Ovary (tissue), 10 donors: ENCODE measurements at places on chromosomes 4 and X. TPM values are rescaled to one million over a fixed set of nuclear protein-coding genes. Genes with fewer than 3 reads are reported as not detected.

The NOX1 gene
- not detected for total RNA-seq

The NIPAL1 gene
- total RNA-seq, result not detected

DNA sequence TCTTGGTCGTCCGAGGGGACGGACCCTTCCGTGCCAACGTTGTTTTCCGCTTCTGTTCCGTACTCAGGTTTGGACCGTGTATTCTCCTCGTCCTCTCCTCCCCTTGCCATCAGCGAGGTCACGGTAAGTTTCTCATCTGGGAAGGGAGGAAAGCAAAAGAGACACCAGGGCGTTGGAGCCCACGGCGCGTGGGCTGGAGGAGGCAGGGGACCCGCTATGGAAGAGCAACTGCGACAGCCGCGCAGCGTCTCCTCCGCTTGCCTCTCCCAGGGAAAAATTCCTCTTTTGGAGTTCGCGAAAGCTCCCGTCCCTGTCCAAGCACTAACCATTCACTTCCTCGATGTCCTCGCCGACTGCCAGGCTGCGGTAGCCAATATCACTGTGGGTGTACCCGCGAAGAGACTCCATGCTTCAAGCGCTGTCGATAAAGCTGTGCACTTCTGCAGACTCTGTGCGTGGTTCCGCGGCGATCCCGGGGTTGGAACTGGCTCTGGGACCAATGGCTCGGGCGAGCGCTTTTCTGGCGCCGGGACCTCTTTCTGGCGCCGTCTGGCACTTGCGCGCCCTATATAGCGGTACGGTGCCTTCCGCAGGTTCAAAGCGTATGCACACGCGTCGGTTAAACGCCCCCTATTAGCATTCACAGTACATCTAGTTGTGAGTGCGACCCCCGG lies at the start of gene ESX1:
Gene ESX1 (minus strand): TSS at position 492 of the 674 bp plus-strand sequence. CDS start 84 bp downstream, at position 408.
- DNase-seq, result no peak

DNA sequence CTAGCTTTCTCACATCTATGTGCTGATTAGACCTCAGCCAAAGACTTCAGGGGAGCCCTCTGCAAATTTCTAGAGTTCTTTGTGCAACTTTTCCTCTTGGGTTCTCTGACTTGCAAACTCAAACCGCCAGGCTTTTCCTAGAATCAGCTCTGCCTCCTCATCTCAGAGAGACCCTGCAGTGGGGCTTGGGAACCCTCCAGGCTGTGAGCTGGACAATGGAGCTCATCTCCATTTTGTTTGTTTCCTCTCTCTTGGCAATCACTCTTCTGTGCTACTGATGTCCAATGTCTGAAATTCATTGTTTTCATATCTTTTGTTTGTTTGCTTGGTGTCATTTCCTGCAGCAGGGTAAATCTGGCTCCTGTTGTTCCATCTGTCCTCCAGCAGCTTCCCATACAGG lies 33.0 kb downstream of the GYPB start:
- DNase-seq, result no peak

The HELT gene
- not detected for total RNA-seq

- DNase-seq, result no peak
These were observed 1250.4 kb downstream of the PCDH18 start for GRCh38 chr4:136281889-136282288.

GRCh38 chr4:173325007-173325736 lies 9.0 kb downstream of the HMGB2 start:
- no peak for DNase-seq

The MID1 gene
- 20.9 TPM for total RNA-seq

GRCh38 chrX:14243823-14244222 lies 214.1 kb upstream of the GEMIN8 start:
- no peak for DNase-seq

The PDLIM3 gene
- 59.7 TPM for total RNA-seq

- DNase-seq, result no peak
These were observed 146.7 kb upstream of the SPOCK3 start for GRCh38 chr4:167380964-167381363.

DNA sequence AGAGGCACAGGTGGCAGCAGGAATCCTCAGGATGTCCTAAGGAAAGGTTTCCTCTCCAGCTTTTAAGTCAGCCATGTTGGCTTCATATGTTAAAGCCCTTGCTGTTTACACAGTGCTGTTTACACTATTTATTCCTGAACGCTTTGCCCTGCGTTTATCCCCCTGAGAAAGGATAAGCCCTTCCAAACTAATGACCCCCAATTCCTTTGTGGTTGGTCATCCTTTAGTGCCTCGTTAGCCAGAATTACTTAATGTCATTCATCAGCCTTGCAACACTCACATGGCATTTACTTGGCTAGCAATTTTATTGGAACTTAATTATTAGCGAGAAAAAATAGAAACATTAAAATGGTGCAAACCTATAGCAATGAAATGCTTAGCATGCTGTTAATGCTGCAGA lies 23.8 kb downstream of the VCX2 start:
- no peak for DNase-seq

DNA sequence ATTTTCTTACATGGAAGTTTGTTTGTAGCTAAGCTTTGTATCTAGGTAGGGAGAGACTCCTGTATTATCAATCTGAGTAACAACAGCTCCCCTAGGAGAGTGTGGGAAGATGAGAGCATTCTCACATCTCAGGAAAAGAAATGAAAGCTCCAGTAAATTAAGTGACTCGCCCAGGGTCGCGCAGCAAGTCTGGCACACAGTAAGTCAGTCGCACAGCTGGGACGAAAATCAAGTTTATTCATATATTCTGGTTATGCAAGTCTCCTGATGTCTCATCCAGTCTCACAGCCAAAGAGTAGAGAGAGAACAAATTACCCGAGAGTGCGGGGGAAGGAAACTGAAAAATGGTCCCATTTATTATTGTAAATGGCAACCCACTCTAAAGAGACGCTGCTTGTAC lies 216.1 kb downstream of the STK32B start:
- DNase-seq, result no peak

DNA sequence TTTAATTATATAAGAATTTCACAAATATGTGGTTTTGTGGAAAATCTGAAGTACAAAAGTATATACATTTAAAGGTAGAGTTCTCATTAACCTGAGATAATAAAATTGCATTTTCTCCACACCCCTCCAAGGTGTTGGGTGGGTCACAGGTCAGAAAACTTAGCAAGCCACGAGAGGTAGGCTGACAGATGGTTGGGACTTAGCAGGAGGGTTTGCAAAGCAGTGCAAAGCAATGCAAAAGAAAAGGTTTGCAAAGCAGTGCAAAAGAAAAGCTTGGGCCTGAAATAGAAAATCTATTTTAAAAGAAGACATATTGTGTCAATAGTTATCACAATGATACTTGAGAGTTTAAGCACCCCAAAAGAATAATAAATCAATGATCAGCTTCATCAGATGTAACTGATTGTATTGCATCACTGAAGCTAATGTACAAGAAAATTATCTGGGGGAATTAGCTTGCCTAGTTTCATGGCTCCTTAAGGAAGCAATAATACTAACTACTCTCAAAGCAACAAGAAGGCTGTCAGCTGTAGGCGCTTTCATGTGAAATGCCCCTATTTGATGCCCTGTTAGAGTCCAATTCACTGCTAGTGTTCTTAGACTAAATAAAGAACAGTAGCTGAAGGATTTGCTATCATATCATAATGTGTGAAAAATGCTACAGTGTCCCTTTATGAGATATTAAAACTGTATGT lies 319.5 kb downstream of the KCNIP4 start:
- DNase-seq, result no peak

GRCh38 chrX:84441143-84441542 lies 61.1 kb downstream of the HDX start:
- no peak for DNase-seq

The GAGE12F gene
- not detected for total RNA-seq

The NR3C2 gene
- total RNA-seq, result 25.9 TPM

DNA sequence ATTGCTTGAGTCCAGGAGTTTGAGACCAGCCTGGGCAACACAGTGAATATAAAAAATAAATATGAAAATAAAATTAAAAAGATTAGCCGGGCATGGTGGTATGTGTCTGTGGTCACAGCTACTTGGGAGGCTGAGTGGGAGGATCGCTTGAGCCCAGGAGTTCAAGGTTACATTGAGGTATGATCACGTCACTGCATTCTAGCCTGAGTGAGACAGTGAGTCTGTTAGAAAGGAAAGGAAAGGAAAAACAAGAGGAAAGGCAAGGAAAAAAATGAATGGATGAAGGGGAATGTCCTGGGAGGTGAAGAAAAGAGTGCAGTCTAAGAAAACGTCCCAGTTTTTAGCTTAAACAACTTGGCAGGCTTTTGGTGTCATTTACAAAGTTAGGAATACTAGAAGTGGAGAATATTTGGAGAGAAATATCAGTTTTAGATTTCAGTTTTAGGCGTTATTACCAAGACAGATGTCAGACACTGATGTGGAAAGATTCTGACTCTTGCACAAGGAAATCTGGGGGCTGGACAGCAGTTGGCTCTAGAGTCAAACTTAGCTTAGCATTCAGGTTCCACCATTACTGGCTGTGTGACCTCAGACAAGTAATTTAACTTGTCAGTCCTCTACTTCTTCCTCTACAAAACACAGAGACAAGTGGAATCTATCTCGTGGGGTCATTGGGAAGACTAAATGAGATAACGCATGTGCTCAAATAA lies 139.0 kb downstream of the TSPAN5 start:
- DNase-seq, result peak; percentile 58

- DNase-seq, result no peak
These were observed 27.6 kb downstream of the CLNK start for GRCh38 chr4:10656988-10657387.

DNA sequence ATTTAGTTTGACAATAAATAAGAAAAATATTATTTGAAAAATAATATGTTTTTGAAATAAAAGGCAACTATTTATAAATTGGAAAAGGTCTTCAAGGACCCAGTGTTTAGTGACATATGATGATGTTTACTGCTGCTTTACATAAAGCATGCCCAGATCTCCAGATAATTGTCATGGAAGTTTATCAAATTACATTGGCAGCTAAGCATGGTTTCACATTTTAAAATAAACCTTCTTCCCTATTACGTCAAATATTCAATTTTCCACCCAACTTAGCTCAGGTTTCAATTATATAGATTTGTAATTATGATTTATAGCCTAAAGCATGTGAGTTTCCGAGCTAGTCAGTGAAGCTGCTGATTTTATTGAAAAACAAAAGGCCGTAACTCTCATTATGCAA lies 417.2 kb downstream of the CFAP47 start:
- DNase-seq, result no peak

- no peak for DNase-seq
These were observed 64.0 kb downstream of the SMAD1 start for GRCh38 chr4:145545538-145546174.

- no peak for DNase-seq
These were observed 651.1 kb downstream of the ANKRD50 start for GRCh38 chr4:124061413-124061812.

- no peak for DNase-seq
These were observed 20.8 kb upstream of the PRPS2 start for GRCh38 chrX:12770440-12770839.

- no peak for DNase-seq
These were observed 674.9 kb downstream of the SMARCA1 start for GRCh38 chrX:128848374-128848773.

The DRD5 gene
- total RNA-seq, result not detected

- DNase-seq, result no peak
These were observed 12.8 kb downstream of the SMIM10L2A start for GRCh38 chrX:135434258-135435138.

DNA sequence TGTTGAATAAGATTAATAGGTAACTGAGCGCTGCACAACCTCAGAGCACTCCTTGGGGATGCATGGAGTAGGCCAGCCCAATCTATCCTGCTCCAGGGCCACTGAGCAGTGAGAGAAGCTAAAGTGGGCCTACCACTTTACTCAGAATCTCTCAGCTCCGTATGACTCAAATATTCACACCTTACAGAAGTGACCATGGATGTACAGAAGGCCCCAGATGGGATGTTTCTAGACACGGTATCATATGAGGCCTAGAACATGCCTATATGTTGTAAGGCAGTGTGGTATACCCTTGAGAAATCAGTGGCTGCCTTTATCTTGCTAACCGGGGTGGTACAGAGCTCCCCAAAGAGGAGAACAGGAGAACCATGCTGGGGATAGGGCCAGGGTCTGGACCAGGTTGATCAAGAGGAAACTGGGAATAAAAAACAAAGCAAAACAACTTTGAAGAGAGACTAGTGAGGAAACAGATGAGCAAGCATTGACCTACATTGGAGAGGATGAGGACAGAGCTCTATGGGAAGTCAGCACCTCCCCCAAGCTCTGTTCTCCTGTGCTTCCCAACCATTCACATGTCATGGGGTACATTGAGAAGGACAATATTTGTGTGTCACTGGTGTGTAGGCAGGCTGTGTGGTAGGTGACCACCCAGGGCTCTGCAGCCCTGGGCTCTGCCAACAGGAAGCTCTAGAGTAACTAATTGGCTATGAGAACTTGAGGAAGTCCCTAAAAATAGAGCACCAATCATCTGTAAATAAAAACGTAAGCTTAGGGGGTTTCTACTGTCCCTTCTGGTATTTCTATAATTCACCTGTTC lies 31.4 kb downstream of the HOPX start:
- no peak for DNase-seq

DNA sequence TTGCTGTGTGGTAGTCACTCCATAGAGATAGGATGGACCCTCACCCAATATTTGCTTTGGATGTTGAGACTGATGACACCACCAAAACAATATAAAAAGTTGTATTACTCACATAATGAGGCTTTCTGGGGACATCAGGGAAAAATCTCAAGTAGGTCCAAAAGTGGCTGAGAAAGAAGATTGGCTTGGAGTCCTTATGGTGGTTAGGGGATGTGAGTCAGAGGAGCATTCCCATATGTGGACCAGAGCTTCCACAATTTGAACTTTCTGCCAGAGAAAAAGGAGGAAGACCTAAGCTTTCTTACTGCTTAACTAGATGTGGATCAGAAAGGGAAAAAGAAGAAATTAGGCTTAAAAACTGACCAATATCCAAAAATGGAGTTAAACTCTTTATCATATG lies 460.5 kb downstream of the SH3BGRL start:
- no peak for DNase-seq

- no peak for DNase-seq
These were observed 53.0 kb upstream of the SHISA3 start for GRCh38 chr4:42344309-42344708.

GRCh38 chr4:53365121-53365485 lies 758 bp downstream of the SCFD2 start:
- no peak for DNase-seq

- DNase-seq, result no peak
These were observed 130.7 kb downstream of the ADAM29 start for GRCh38 chr4:175048906-175049305.

DNA sequence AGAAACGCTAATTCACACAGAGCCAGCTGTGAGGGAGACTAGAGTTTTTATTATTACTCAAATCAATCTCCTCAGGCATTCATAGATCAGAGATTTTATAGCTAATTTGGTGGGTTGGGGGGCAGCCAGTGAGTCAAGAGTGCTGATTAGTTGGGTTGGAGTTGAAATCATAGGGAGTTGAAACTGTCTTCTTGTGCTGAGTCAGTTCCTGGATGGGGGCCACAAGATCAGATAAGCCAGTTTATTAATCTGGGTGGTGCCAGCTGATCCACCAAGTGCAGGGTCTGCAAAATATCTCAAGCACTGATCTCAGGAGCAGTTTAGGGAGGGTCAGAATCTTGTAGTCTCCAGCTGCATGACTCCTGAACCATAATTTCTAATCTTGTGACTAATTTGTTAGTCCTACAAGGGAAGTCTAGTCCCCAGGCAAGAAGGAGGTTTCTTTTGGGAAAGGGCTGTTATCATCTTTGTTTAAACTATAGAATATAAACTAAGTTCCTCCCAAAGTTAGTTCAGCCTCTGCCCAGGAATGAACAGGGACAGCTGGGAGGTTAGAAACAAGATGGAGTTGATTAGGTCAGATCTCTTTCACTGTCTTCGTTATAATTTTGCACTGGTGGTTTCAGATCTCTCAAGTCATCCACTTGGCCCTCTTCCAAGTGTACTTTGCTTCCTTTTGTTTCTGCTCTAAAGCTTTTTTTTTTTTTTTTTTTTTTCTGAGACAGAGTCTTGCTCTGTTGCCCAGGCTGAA lies 5.4 kb upstream of the NAA11 start:
- DNase-seq, result no peak

GRCh38 chrX:2486476-2487133 lies 14.2 kb downstream of the DHRSX start:
- DNase-seq, result no peak
